ENCODE measurements at places on chromosomes 4 and X.

DNA sequence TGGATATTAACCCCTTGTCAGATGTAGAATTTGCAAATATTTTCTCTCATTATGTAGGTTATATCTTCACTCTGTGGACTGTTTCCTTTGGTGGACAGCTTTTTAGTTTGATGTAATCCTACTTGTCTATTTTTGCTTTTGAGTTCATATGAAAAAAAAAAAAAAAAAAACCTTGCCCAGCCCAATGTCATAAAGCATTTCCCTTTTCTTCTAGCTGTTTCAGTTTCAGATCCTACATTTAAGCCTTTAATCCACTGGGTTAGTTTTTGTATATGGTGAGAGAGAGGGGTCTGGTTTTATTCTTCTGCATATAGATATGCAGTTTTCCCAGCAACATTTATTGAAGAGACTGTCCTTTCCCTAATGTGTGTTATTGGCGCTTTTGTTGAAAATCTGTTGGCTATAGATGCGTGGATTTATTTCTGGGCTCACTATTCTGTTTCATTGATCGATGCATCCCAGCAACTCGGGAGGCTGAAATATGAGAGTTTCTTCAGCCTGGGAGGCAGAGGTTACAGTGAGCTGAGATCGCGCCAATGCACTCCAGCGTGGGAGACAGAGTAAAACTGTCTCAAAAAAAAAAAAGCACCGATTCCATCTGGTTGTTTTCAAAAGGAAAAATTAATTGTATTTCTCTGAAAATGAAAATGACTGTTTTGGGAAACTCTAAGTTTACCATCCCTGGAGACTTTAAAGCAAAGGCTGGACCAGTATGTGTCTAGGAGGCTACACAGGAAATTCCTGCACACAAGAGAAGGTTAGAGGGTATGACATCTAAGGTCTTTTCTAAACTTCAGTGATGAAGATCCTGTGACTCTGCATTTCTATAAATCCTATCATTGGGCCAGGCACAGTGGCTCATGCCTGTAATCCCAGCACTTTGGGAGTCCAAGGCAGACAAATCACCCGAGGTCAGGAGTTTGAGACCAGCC, 35.6 kb downstream of the STEEP1 start:
- DNase-seq = no peak

GRCh38 chr4:151428346-151428745, 19.4 kb downstream of the FHIP1A start:
- DNase-seq = no peak

- DNase-seq = no peak
Measured at GRCh38 chr4:8412288-8412687, 28.2 kb downstream of the ACOX3 start.

DNA sequence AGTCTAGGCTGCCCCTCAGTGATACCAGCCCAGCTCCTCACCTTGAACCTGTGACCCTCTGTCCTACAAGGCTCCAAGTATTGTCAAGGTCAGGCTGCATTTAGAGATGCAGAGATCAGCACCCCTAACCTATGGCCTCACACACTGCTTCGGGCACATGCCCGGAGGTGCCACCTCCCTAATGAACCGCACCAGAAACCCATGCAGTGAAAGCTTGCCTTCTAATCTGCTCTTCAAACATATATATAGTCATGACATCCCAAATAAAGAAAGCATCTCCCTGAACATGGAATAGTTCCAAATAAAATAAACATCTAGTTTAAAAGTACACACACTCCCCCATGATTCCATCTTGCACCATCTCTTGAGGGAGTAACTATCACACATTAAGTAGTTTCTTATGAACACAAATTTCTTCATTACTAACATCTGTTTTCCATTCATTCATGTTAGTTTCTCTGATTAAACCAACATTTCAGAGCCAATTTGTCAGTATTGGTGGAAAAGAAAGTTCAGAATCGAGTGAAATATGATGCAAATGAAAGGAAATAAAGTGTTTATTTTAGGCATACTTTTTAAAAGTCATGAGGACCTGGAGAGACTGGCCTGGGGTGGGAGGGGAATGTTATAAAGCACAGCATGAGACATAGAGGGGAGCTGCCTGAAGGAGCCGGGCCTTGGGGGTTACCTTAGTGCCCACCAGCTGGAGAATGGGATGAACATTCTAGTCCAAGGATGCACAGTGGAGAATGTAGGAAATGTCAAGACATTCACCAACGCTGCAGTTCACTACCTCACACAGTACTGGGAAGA, 19.2 kb downstream of the CC2D2A start:
- no peak for DNase-seq

- DNase-seq = no peak
Measured at GRCh38 chr4:2802618-2803531, 10.0 kb downstream of the SH3BP2 start.

DNA sequence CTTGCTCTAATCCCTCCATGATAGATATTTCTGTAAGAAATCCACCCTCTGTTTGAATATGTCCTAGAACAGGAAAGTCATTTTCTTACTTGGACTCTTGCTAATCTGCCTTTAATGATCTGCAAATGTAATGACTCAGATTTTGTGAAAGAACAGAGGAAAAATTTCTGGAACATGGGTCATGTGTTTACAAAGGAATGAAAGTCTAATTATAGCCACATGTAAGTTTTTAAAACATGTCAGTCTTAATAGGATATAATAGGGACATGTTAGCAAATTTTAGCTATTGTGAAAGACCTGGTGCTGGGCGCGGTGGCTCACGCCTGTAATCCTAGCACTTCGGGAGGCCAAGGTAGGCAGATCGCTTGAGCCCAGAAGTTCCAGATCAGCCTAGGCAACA, 47.6 kb downstream of the GRK4 start:
- no peak for DNase-seq

DNA sequence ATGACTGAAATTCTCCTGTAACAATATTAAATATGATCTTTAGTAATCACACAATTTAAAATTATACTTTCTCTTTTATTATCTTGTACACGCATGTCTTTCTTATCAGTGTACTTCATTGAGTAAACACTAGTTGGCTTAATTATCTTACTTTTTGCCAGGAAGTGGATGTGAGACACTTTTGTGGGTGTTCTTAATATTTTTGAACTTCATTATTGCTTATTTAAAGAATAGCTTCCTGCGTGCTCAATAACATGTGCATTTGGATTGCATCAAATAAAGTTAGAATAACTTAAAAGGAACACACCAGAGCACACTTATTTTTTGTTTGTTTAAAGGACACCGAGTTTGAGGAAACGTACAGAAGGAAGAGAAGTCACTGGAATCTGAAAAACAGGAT, 128.5 kb upstream of the VEGFC start:
- DNase-seq = no peak

GRCh38 chrX:46687619-46688018, 71.3 kb downstream of the SLC9A7 start:
- no peak for DNase-seq

GRCh38 chr4:183855323-183856190, 49.5 kb upstream of the STOX2 start:
- DNase-seq = no peak

- DNase-seq = peak; percentile 20
Measured at GRCh38 chrX:153460826-153461225, 9.6 kb downstream of the HAUS7 start.

- DNase-seq = no peak
Measured at GRCh38 chr4:7819446-7819845, 120.2 kb downstream of the AFAP1 start.

- DNase-seq = no peak
Measured at GRCh38 chrX:15570145-15570544, 30.6 kb downstream of the ACE2 start.

- DNase-seq = no peak
Measured at GRCh38 chr4:187887906-187888305, 107.7 kb upstream of the ZFP42 start.

- DNase-seq = no peak
Measured at GRCh38 chr4:3767570-3768288, 1.5 kb downstream of the ADRA2C start.

DNA sequence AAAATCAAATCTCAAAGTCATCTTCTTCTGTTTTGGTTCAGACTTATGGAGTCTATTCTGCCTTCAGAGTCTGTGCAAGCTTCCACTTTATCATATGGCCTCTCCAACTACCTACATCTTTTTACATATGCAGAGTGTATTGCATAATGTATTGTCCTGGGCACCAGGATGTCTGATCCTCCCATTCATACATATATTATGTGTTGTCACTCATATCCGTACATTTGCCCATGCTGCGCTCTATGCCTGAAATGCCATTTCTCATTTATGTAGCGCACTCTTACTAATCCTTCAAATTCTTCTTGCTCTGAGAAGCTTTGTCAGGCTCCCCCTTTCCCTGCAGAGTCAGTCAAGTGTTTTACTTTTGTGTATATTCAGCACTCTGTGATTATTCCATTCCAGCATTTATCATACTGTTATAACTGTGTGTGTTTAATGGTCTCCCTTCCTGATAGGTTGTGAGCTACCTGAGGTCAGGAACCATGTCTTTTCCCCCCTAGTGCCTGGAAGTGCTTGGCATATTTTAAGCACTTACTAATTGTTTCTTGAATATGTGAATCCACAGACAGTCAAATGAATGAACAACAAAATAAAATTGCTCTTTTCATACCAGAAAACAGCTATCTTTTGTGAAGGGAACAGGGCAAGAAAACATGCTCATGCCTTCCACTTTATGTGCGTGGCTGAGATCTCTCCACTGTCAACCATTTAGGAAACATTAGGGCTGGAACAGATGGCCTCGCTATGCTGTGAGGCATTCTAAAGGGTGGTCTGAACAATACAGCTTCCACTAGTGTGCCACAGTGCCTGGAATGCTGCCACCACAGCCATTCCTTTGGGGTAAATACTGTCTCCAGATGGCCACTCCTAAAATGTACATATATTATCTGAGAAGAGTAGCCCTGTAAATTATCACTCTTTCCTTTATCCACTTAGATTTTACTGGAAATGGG, 81.8 kb downstream of the GLUD2 start:
- no peak for DNase-seq

DNA sequence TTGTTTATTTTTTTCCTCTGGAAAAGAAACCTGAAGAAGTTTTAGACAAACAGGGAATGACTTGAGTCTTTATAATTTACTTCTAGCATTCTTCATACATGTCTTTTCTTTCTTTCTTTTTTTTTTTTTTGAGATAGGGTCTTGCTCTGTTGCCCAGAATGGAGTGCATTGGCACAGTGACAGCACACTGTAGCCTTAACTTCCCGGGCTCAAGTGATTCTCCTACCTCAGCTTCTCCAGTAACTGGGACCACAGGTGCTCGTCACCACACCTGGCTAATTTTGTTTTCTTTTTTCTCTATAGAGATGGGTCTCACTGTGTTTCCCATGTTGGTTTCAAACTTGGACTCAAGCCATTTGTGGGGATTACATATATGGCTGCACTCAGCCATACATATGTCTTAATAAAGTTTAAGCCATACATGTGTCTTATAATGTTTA, 71.8 kb downstream of the RAPGEF2 start:
- no peak for DNase-seq

- DNase-seq = no peak
Measured at GRCh38 chr4:113446019-113446418, 315.5 kb downstream of the CAMK2D start.

GRCh38 chrX:68396953-68397352, 36.3 kb downstream of the OPHN1 start:
- no peak for DNase-seq

GRCh38 chrX:142076633-142077032, 128.5 kb downstream of the MAGEC2 start:
- no peak for DNase-seq

GRCh38 chr4:66649236-66649635, 896.1 kb downstream of the CENPC start:
- no peak for DNase-seq

GRCh38 chrX:82816562-82816961, 691.5 kb upstream of the POU3F4 start:
- no peak for DNase-seq
